CD8-positive, alpha-beta T cell (primary cell): ENCODE measurements at places on chromosomes 7 and 10.

- DNase-seq = peak; percentile 65
Measured at GRCh38 chr10:124642088-124642710, 102.0 kb downstream of the FAM53B start.

GRCh38 chr7:150448789-150449147 lies 1.7 kb upstream of the GIMAP8 start:
- peak; percentile 81 for DNase-seq

GRCh38 chr7:12687718-12688171 lies 312 bp downstream of the ARL4A start:
- no peak for DNase-seq

DNA sequence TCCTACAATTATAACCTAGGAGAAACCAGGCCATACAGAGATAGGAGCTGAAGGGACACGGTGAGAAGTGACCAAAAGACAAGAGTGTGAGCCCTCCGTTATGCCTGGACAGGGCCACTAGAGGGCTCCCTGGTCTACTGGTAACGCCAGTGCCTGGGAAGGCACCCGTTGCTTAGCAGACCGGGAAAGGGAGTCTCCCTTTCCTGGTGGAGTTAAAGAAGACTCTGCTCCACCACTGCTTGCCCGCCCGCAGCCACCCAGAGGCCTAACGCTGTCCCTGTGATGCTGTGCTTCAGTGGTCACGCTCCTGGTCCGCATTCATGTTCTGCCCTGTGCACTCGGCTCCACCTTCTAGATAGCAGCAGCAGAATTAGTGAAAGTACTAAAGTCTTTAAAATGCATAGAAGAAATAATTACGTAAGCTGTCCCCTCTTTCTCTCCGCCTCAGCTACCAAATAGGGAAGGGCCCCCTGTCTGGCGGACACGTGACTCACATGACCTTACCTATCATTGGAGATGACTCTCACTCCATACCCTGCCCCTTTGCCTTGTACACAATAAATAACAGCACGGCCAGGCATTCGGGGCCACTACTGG lies 34.8 kb downstream of the GRID2IP start:
- DNase-seq = peak; percentile 71

DNA sequence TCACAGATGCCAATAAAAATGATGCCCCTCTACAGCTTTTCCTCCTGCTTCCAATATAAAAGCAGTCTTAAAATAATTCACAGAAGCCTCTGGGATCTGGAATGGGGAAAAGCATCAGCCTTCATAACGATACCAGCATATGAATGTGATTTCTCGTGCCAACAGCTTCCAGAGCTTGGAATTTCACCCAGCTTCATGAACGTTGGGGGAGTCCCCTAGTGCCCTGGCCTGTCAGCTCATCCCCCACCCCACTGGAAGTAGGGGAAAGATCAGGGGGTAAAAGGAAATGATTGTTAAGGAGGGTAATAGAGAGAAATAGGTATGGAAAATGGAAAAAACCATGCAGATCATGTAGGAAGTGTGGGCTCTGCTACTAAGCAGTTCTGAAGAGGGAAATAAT lies 253.6 kb downstream of the INHBA start:
- no peak for DNase-seq

GRCh38 chr10:11159543-11160215 lies 142.0 kb downstream of the CELF2 start:
- DNase-seq = no peak

- DNase-seq = no peak
Measured at GRCh38 chr7:110388457-110388856, 702.5 kb upstream of the LRRN3 start.

- DNase-seq = peak; percentile 71
Measured at GRCh38 chr7:32891043-32891799, at the start of gene KBTBD2. KBTBD2 (minus strand) TSS chr7:32891760; CDS start chr7:32879604, 12,156 bp downstream.

DNA sequence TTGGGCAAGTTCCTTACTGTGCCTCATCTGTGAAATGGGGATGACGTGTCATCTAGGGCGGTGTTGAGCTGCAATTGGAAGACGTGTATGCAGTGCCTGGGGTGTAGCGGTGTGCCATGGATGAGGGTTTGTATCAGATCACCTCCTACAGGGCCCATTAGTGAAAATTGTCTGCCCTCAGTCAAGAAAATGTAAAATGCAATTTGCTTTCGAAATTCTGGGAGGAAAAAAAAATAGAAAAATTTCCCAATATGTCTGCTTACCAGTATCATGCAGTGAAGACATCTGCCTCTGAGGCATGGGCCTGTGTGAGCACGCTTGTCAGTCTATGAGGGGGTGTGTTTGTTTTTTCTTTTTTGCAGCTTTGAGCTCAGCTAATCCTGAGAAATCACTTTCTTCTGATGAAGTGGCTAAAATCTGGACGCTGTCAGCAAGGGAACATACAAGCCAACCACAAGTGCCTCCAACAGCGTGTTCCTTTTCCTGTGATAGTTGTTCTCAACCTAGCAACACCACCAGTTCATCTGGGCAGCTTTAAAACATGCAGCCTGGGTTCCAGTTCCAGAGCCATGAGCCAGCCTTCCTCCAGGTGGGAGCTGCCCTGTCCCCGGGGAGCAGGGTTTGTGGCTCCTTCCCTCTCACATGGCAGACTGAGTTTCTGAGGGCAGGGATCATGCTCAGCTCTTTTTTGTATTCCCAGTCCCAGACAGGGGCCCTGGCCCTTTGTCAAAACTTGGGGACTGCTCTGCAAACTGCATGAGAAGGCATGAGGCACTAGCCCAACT lies 10.3 kb downstream of the FAM241B start:
- DNase-seq = no peak

GRCh38 chr7:7017707-7018280 lies 164.6 kb upstream of the C1GALT1 start:
- DNase-seq = no peak

GRCh38 chr7:155524018-155524556 lies 22.3 kb downstream of the CNPY1 start:
- DNase-seq = no peak

DNA sequence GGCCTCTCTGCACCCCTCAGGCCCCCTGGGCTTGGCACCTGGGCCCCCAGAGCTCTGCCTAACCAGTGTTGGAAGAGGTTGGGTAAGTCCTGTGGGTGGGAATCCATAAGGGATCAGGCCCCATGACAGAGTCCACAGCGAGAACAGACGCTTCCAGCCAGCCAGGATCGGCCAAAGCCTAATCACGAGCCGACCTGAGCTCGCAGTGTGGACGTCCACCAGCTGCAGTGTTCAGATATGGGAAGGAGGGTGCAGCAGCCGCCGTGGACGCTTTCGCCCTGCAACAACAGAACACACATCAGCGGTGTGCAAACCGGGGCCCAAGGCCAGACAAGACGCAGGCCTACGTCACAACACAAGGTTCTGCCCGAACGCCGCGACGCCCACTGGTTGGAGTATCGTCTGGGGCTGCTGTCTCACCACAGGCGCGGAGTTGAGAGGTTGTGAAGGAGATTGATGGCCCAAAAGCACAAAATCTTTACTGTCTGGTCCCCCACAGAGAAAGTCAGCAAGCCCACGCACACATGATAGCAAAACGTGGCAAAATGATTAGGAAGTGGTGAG lies 102.1 kb downstream of the FOXL3 start:
- DNase-seq = no peak

DNA sequence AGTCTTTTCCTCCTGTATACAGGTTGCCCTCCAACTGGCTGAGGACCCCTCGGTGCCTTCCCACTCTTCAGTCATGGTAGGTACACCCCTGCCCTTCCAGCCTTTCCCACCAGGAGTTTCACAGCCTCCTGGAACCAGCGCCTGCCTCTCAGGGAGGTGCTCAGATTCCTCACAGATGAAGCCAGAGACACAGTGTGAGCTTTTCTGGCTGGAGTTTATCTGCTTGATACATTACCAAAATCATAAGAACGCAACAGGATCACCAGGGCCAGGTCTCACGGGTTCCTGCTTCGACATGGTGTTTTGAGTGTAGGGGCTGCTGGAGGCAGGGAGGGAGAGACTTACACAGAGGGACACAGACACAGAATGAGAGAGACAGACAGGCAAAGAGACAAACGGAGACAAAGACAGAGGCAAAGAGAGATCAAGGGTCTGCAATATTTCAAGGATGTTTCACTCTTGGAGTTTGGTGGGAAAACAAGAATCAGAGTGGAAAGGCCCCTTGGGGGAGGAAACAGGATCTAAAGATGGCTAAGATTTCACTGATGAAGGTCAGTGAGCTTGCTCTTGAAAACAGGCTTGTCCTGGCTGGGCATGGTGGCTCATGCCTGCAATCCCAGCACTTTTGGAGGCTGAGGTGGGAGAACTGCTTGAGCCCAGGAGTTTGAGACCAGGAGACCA lies 6.5 kb upstream of the INMT start:
- DNase-seq = no peak

DNA sequence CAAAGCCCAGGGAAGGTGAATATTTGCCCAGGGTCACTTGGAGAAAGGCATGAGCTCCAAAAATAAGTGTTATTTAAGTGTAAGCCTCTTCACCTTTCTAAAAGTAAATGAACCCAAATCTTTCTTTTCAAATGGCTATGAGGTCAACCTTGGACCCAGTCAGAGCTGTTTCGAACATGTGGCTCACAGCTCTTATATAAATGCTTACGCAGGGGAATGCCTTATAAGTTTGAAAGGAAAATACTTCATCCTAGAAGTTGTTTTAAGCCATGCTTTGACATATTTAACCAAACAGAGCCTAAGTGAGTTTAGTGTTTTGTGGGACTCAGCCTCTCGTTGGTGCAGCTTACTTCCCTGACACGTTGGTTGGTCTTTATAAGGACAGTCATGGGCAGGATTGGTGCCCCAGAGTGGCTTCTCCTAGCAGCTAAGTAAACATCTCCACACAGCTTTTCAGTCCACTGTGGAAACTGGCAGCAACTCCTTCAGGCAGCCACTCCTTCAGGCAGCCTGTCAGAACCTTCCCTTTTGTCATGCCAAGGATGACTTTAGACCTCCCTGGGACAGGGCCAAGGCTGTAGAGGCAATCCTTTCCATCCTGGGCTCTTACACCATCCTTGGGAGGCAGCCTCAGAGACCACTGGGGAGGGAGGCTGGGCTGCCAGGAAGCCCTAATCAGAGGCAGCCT lies 43.6 kb downstream of the MINDY4 start:
- no peak for DNase-seq

GRCh38 chr10:84117686-84118394 lies 21.5 kb upstream of the GHITM start:
- no peak for DNase-seq

DNA sequence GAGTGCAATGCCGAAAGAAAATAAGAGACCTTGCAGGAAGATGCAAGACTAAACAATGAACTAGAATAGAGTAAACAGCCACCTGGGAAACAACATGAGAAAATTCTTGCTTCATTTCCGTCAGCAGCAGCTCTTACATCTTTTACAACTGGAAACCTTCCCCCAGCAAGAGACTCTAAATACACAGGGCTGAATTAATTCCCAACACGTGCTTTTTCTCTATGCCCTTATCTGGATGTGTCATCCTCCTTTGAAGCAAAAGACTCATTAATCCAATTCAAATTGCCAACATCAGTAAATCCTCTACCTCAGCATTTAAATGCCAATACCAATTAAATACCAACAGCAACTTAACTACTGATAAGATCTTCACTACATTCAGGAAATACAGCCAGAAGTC lies 99.0 kb upstream of the PDE1C start:
- no peak for DNase-seq

DNA sequence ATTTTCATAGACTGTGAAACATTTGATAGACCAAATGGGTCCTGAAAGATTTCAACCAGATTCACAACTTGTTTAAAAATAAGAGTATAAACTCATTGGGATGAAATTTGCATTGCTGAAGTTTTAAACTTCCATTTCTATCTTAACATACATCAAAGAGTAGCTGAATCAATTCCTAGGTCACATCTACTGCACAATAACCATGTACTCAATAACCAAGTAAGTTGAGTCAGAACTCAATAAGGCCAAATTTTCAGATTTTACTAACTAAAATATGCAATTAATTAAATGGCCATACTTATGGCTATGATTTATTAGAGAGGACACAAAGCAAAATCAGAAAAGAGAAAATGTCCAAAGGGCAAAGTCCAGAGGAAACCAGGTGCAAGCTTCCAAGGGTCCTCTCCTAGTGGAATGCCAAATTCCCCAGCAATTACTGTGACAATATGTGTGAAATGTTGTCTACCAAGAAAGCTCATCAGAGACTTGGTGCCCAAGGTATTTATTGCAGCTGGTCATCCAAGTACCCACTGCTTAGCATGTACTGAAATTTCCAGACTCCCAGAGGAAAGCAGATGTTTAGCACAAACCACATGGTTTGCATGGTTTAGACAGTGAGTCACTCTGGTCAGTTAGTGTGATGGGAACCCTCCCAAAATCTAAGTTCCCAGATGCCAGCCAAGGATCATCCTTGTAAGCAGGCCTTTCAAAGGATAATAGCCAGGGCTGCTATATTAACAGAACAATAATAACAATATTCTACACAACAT lies 238.9 kb downstream of the IPMK start:
- no peak for DNase-seq

DNA sequence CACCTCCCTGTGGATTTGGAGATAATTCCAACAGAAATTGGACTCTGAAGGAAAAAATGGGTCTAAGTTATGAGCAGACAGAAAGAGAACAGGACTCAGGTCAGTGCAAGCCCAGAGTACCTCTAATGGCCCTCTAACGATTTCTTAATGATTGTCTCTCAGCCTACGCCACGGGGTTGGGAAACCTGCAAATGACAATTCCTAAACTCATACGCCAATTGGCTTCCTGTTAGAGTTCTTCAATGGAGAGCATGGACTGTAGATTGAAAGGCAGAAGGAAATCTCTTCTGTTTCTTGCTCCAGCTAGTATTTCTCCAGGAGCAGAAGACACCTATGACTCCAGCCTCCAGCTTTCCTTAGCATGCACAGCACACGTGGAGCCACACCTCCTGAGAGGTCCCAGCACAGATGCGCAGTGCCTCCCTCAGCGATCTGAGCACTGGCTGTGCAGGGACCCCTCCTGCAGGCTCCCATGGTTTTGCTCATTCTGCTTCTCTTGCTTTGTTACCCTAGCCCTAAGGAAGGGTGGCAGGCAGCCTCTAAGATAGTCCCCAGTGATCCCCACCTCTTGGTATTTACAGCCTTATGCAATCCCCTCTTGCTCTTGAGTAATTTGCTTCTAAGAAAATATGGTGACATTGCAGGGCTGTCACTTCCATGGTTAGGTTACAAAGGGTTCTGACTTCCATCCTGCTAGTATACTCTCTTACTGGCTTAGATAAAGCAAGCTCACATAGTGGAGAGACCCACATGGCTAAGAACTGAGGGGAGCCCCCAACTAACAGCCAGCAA lies 30.1 kb downstream of the DENND11 start:
- DNase-seq = no peak

- DNase-seq = no peak
Measured at GRCh38 chr10:128491686-128492085, 365.5 kb upstream of the MKI67 start.

DNA sequence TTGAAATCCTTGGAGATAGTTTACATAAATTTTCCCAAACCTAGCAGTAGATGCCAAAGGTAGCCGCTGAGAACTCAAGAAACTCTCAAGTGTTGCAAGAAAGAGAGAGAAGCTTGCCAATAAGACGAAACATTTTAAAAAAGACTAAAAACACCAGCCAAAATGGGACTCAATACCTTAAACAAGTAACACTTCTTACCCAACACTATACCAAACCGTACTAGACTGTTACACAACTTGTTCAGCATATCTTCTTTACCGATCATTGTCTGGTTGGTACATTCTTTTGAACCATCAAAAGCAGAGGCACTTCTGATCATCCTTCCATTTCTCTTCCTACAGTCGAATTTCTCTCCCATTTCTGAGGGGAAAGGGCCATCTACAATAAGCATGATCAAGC lies 4.8 kb upstream of the PTPN12 start:
- DNase-seq = no peak

- no peak for DNase-seq
Measured at GRCh38 chr10:52232561-52233350, 81.3 kb upstream of the DKK1 start.

- no peak for DNase-seq
Measured at GRCh38 chr10:78549140-78549935, 515.7 kb downstream of the RPS24 start.

- no peak for DNase-seq
Measured at GRCh38 chr7:20747001-20747400, 39.7 kb downstream of the SP8 start.
